Pancreas (tissue), 10 donors: ENCODE measurements at places on chromosomes 6 and 20. TPM values are rescaled to one million over a fixed set of nuclear protein-coding genes. Genes with fewer than 3 reads are reported as not detected.

DNA sequence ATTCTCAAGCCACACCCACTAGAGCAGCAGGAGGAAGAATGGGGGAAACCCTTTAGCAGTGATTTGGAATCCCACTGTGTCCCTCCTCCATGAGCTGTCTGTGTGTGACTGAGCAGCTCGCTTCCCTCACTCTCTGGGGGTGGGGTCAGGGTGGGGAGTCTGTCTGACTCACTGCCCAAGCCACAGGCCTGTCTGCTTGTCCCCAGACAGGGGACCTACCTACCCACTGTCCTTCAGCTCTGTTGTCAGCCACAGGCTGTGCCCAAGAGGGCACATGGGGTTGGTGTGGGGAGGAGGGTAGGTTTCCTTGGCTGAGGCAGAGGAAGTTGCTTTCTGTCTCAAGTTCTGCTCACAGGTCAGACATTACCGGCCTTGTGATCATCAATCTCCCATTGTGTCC lies 127.0 kb downstream of the MAFB start:
- H3K4me3 ChIP-seq, result no peak overlapping the region
- H3K27me3 ChIP-seq, result no peaks in the 10 kb centered on the region
- no peak overlapping the region for H3K27ac ChIP-seq
- H3K36me3 ChIP-seq, result no peaks in the 10 kb centered on the region
- H3K4me1 ChIP-seq, result no peaks in the 10 kb centered on the region
- peak; percentile 28 for DNase-seq

DNA sequence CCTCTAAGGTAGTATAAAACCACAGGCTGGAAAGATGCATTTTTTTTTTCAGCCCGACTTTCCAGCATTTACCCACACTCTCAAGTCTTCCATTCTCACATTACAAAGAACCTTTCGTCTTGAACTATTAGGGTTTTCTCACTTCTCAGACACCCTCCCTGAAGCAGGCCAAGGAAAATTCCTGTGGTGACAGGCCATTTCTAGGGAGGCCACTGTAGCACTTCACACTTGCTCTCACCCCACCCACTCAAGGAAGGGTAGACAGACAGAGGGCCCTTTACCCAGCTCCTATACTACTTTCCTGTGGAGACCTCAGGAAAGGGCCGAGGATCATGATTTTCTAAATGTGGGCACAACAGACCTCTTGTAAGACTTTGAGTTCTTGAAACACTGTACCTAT lies 27.7 kb downstream of the KCNS1 start:
- H3K36me3 ChIP-seq, result no peaks in the 10 kb centered on the region
- H3K4me3 ChIP-seq, result no peak overlapping the region
- DNase-seq, result no peak
- H3K27me3 ChIP-seq, result no peaks in the 10 kb centered on the region
- H3K27ac ChIP-seq, result no peak overlapping the region
- H3K4me1 ChIP-seq, result no peaks in the 10 kb centered on the region

GRCh38 chr6:76000629-76001028 lies 71.8 kb downstream of the IMPG1 start:
- DNase-seq, result no peak
- H3K27ac ChIP-seq, result no peak overlapping the region
- H3K27me3 ChIP-seq, result no peaks in the 10 kb centered on the region
- no peaks in the 10 kb centered on the region for H3K4me1 ChIP-seq
- H3K36me3 ChIP-seq, result no peaks in the 10 kb centered on the region
- no peak overlapping the region for H3K4me3 ChIP-seq

TUBB1 gene
- 0.15 TPM for polyA plus RNA-seq

DNA sequence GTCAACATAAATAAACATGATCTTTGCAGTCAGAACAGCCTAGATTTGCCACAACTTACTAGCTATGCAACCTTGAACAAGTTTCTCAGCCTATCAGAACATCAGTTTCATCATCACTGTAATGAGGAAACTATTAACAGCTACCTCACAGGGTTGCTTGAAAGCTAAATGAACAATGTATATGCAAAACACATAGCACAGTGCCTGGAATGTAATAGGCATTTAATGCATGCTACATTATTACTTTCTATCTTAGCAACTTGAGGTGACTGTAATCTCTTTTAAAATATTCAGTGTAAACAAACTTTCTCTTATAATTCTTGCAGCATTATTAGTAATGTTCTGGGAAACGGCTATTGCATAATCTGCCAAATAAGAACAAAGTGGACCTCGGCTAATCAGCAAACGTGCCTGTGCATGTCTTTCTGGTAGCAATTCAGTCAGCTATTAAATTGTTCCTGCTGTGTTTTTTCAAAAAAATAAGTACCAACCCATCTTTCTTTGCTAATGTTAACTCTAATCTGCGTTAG lies 61.5 kb downstream of the SYNE1 start:
- H3K27me3 ChIP-seq, result no peaks in the 10 kb centered on the region
- no peak overlapping the region for H3K4me3 ChIP-seq
- peaks cover 14% of the 10 kb centered on the region for H3K4me1 ChIP-seq
- H3K36me3 ChIP-seq, result no peaks in the 10 kb centered on the region

GRCh38 chr6:12324099-12324498 lies 33.9 kb downstream of the EDN1 start:
- no peaks in the 10 kb centered on the region for H3K36me3 ChIP-seq
- no peaks in the 10 kb centered on the region for H3K27me3 ChIP-seq
- H3K4me3 ChIP-seq, result no peak overlapping the region
- H3K27ac ChIP-seq, result peak overlapping the region; percentile 62
